Fibroblast of skin of abdomen (primary cell): ENCODE measurements at places on chromosomes 13 and 19.
A peak's percentile ranks its signal among the peaks of the same experiment; 100 is the strongest.

- peak; percentile 30 for DNase-seq
Observed at GRCh38 chr13:110812121-110812868, 98.8 kb downstream of the ING1 start.

GRCh38 chr19:4906963-4907362, 2.3 kb upstream of the UHRF1 start:
- no peak for DNase-seq

- DNase-seq, result no peak
Observed at GRCh38 chr19:53621885-53622740, 9.7 kb upstream of the DPRX start.

- peak; percentile 86 for DNase-seq
Observed at GRCh38 chr19:17333611-17334413, 843 bp downstream of the ANO8 start.

GRCh38 chr13:99528547-99528946, 27.3 kb downstream of the TM9SF2 start:
- DNase-seq, result no peak

GRCh38 chr13:100619940-100620339, 31.4 kb upstream of the GGACT start:
- DNase-seq, result no peak

GRCh38 chr13:41213316-41213715, 18.9 kb upstream of the KBTBD7 start:
- no peak for DNase-seq

- no peak for DNase-seq
Observed at GRCh38 chr13:50248516-50249143, 233.4 kb downstream of the KCNRG start.

DNA sequence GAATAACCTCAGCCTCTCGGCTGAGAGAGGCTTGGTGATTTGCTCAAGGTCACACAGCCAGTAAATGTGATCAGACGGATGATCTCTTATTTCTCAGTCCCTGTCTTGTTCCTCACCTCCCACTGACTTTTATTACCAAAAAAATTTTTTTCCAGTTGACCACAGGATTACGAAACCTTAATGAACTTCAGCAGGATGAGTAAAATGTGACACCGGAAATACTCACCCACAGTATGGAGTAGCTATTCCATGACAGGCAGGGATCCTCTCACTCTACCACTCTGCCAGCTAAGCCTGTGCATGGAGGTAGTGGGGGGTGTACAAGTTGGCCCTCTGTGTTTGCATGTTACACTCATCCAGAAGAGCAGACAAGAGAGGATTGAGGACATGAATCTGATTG, 916.4 kb downstream of the UQCRFS1 start:
- peak; percentile 85 for DNase-seq

DNA sequence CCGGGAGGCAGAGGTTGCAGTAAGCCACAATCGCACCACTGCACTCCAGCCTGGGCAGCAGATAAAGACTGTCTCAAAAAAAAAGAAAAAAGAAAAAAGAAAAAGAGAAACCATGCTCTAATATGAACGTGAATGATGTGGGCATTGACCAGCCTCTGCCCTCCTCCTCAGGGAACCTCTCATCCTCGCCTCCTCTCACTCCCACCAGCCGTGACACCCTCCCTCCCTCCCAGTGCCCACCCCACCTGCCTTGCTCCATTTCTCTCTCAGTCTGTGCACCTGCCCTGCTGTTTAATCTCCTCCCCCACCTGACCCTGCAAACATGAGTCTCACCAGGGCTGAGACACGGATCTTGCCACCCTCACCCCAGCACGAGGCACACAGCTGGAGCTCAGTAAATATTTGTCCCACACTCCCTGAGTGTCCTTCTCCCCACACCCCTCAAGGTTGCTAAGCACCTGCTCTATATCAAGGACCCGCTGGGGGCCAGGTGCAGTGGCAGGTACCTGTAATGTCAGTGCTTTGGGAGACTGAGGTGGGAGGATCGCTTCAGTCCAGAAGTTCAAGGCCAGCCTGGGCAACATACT, 7.5 kb upstream of the BCAT2 start:
- no peak for DNase-seq

DNA sequence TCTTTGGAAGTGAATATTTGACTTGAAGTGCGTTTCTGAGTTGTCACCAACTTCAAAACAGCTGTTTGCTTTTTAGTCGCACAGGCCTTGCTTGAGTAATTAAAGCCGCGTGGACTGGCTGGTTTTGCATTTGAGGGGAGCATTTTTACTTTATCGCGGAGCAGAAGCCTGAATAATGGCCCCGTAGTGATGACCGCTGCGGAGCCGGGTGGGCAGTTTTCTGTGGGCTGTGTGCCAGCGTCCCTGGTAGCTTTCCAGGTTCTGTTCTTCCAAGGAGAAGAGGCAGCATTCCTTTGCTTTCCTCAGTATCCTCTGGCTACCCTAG, 1.1 kb downstream of the NAA16 start:
- DNase-seq, result peak; percentile 28

GRCh38 chr19:16180611-16181010, 4.6 kb upstream of the FAM32A start:
- peak; percentile 91 for DNase-seq

- DNase-seq, result no peak
Observed at GRCh38 chr19:4152241-4152998, 1.0 kb upstream of the CREB3L3 start.

- DNase-seq, result peak; percentile 56
Observed at GRCh38 chr13:30752201-30752797, 17.0 kb downstream of the ALOX5AP start.

- DNase-seq, result peak; percentile 92
Observed at GRCh38 chr13:23558675-23559536, 11.3 kb upstream of the TNFRSF19 start.

DNA sequence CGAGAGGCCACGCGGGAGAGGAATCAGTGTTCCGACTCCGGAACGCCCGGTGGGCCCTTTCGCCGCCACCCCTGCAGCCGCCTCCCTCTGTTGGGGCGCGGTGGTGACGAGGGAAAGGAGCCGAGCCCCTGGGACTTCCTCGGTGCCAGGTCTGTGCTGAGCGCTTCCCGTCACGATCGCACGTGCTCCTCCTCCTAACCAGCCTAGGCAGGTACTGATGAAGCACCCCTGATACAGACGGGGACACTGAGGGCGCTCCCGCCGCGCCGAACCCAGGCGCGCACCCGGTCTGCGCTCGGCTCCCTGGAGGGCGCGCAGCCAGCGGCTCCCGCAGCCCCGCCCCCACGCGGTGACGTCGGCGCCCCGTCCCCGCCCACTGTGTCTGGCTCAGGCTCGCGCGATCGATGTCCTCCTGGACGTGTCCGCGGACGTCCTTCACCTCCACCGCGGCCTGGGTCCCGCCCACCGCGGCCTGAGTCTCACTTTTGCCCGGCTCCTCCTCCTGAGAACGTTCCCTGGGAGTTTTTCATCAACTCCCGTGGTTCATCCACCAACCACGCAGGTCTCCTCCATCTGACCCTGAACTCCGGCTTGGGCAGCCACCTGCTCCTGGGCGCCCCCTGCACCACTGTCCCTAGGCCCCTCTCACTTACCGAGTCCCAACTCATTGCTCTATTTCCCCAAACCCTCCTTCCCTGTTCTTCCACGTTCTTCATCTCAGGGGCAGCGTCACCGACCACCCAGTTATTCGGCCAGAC, 2.6 kb upstream of the KLK15 start:
- DNase-seq, result peak; percentile 51

GRCh38 chr13:45295536-45295935, 45.4 kb downstream of the TPT1 start:
- DNase-seq, result no peak

DNA sequence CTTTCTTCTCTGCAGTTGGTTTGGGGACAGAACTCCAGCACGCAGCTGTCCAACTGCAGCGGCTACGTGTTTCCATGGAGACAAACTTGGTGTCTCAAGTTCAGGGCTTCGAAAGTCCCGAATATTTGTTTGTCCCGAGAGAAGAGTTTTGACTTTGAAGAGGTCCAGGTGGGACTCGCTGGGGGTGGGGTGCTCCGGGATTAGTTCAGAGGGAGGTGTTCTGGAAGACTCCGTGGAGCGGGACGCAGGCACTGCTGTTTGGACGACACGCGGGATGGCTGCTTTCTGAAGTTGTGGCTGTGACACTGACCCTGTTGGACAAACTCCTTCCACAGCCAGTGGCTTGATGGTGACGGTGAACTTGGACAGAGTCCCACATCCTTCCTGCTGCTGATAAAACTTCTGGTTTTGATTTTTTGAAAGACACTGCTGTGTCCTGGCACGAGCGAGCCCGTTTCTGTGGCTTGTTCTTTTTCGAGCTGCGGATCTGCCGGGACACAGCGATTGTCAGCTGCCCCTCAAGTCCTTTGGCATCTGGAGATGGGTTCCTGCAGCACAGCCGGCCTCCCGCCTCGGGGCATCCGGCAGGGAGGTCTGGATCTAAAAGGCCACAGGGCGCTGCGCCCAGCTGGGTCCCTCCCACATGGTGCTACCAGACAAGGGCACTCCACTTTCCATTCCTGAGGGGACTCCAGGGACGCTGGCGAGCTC, 15.9 kb upstream of the RANBP3 start:
- DNase-seq, result no peak

- no peak for DNase-seq
Observed at GRCh38 chr13:110677731-110678545, 28.0 kb downstream of the CARS2 start.

- DNase-seq, result peak; percentile 35
Observed at GRCh38 chr19:3270902-3271301, 46.4 kb downstream of the CELF5 start.

DNA sequence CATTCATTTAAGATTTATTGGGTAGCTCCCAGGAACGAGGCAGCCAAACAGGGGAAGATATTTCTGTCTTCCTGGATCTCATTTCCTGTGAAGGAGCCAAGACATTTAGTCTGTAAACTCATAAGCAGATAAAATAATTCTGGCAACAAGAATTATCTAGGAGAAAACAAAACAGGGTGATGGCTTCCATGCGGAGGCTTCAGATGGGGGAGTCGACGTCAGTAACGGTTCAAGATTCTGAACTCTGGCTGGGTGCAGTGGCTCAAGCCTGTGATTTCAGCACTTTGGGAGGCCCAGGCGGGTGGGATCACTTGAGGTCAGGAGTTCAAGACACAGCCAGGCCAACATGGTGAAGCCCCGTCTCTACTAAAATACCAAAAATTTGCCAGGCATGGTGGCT, 1.3 kb downstream of the GNA15 start:
- no peak for DNase-seq

DNA sequence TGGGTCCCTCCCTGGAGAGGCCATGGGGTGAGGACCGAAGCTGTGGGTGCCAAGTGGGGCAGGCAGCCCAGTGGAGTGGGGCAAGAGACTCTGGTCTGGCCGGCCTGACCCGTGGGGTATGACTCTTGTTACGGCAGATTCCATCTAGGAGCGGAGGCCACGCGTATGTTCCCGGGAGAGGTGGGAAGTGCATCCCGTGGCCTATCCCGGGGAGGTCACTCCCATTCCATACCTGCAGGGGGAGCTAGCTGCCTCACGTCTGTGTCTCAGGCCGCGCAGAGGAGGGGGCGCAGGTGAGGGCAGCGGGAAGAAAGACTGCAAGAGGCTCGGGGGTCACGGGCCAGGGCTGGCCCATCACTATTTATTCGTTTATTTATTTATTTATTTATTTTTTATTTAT, 4.9 kb downstream of the CSNK1G2 start:
- DNase-seq, result peak; percentile 25

DNA sequence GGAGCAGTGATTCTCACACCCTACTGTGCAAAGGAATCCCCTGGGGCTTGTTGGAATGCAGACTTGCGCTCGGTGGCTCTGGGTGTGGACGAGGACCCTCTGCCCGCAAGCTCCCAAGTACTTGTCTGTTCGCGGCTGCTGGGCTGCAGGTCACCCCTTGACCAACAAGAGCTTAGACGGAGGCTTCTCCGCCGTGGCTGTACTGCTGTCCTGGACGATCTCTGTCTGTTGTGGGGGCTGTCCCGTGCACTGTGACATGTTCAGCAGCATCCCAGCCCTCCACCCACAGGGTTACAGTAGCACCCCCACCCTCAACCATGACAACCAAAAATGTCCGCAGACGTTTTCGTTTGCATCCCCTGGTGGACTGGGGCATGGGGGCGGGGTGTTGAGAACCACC, 22.9 kb upstream of the SLC15A1 start:
- DNase-seq, result no peak

GRCh38 chr13:84211048-84211447, 328.8 kb upstream of the SLITRK1 start:
- DNase-seq, result no peak

DNA sequence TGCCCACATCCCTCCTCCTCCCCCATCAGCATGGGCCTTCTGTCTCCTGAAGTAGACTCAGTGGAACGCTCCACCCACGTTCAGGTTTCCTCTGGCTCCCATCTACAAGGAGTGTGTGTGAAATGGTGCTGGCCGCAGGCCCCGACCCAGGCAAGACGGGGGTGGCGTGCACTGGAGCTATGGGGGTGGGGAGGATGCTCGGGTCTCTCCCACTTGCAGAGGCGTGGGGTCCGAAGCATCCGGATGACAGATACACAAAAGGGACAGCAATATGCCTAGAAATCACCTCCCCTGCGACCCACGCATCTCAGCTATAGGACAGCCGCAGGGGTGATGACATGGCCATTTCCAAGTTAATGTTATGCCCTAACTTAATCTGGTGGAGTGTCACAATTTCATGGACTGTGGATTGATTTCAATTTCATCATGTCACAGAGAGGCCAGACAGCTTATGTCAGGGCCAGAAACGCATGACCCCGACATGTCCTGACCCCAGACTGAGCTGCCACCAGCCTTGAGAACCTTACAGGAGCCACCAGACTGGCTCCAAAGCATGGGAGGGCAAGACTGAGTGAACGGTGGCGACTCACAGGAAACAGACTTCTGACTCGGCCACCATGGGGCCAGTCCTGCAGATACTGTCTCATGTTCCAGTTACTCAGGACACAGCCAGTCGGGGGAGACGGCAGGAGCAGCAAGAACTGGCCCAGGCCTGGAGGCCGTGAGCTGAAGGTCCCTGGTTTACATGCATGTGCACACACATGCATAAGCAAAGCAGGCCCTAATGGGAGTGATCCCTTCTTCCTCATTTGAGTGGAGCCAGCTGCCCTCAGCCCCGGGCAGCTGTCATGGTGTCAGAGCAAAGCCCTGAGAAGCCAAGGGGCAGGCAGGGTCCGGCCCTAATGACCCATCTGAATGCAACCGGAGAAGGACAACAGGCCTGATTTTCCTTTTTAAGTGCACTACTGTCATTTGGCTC, 82.2 kb downstream of the SLC7A1 start:
- DNase-seq, result peak; percentile 28

DNA sequence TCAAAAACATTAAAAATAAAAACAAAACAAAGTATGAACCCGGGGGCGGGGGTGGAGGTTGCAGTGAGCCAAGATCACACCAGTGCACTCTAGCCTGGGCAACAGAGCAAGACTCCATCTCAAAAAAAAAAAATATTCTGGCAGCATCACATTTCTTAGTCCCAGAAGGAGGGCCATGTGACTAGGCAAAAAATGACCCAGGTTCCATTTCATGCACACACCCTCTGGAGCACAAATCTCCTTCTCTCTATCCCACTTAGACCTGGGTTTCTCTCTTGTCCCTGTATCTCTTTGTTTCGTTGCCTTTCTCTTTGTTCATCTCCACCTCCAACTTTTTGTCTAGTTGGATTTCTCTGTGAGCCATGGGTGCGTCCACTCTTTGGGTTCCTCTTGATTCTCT, 6.2 kb upstream of the CYP2A7 start:
- no peak for DNase-seq
